ENCODE measurements at places on chromosomes 11 and 22.

DNA sequence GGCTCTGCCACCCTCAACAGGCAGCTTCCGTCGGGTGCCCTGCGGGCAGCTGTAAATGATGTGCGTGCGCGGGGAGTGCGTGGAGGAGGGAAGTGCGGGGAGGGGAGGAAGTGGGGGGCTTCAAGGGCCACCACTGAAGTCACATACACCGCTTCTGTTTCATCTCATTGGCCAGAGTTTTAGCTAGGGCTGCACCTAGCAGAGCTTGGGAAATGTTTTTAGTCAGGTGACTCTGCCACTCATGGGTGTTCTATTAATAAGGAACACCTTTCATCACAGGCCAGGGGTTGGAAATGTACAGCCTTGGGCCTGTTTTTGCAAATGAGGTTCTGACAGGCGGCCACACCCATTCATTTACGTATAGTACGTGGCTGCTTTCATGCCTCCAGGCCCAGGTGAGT lies 14.6 kb downstream of the FAM118A start:
- no peak for DNase-seq
- H3K36me3 ChIP-seq, result peaks cover 53% of the 10 kb centered on the region
- H3K27me3 ChIP-seq, result no peaks in the 10 kb centered on the region
- no peak overlapping the region for H3K27ac ChIP-seq
- peaks cover 9% of the 10 kb centered on the region for H3K4me1 ChIP-seq

- DNase-seq, result no peak
- no peak overlapping the region for H3K27ac ChIP-seq
- no peaks in the 10 kb centered on the region for H3K27me3 ChIP-seq
- H3K4me3 ChIP-seq, result no peak overlapping the region
Observed at GRCh38 chr11:112478806-112479205, 218.1 kb upstream of the PLET1 start.

DNA sequence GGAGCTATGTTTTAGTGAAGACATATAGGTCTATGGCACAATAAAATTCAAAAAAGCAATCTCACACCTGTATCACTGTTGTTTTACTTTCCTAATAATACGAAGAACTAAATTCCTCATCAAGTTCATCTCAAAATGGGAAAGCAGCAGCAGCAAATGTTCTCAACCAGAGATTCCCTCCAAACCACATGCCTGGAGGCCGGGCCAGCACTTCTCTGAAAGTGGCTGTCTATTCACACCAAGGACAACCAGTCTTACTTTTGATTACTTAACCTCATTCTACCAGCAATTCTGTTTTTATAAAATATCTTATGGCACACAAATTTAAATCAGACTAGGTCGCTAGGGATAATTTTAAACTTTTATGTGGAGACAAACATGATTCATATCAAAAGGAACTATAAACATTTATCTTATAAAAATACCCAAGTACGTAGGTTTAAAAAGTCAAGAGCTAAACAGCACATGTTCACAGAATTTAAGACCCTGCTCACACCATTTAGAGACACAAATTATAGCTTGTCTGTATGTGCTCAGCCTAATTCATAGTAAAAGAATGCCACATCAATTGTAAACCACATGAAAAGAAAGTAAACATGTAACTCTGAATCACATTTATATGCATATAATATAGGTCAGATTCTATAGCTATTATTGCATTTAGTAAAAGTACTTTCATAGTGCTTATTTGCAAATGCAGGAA lies 46.1 kb downstream of the RRAS2 start:
- no peaks in the 10 kb centered on the region for H3K27me3 ChIP-seq
- peaks cover 51% of the 10 kb centered on the region for H3K4me1 ChIP-seq
- H3K36me3 ChIP-seq, result no peaks in the 10 kb centered on the region
- no peak for DNase-seq

DNA sequence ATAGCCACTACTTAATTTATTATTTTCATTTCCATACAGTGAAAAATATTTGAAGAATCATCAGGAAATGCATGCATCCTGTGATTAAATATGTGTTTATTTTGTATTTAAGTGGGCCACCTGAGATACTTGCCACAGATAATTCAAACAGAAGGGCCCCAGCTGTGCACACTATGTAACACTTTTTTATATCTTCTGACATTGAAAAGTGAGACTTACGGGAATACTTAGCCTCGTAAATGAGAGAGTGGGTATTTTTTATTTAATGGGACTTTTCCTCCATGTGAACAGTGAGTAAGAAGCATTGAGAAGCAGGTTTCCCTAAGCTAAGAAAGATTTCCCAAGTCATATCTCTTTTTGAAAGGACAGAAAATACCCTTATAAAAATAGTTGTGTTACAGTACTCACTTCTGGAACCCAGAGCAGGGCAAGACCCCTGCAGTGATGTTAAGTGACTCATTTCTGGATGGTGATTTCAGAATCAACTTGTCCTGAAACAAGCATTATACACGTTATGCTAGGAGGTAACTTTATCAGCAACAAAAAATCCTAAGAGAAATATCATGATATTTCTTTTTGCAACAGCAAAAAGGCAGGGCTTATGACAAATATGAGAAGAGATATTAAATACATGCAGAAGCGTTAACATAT lies 478.1 kb upstream of the CHORDC1 start:
- H3K4me3 ChIP-seq, result no peak overlapping the region
- no peaks in the 10 kb centered on the region for H3K36me3 ChIP-seq
- no peaks in the 10 kb centered on the region for H3K4me1 ChIP-seq
- no peaks in the 10 kb centered on the region for H3K27me3 ChIP-seq
- no peak overlapping the region for H3K27ac ChIP-seq
- no peak for DNase-seq

- H3K27ac ChIP-seq, result peak overlapping the region; percentile 99
- DNase-seq, result peak; percentile 62
- peaks cover 63% of the 10 kb centered on the region for H3K4me1 ChIP-seq
- no peaks in the 10 kb centered on the region for H3K36me3 ChIP-seq
- peak overlapping the region; percentile 92 for H3K4me3 ChIP-seq
Observed at GRCh38 chr22:46070215-46070802, 80.0 kb upstream of the PPARA start.

DNA sequence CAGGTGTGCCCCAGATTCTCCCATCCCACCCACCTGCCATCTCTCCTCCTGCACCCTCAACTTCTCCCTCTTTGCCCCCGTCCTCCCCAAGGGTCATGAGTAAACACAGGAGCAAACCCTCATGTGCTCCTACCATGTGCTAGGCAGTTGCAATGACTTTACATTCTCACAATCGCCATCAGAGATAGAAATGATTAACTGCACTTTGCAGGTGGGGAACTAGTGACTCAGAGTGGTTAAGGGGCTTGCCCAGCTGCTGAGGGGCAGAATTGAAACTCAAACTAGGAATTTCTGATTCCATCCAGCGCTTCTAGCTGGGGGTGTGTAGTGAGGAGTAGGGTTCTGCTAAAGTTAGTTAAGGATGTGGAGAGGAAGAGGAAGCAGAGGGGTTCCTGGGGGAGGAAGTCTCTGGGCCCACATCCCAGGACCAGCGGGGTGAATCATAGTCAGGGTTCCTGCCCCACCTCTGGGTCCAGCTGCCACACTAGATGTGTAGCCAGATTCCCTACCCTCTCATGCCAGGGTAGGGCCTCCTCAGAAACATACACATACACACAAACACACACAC lies 16.0 kb upstream of the PRG2 start:
- DNase-seq, result peak; percentile 25
- peaks cover 31% of the 10 kb centered on the region for H3K4me1 ChIP-seq
- H3K27ac ChIP-seq, result no peak overlapping the region
- H3K36me3 ChIP-seq, result no peaks in the 10 kb centered on the region
- no peak overlapping the region for H3K4me3 ChIP-seq
- no peaks in the 10 kb centered on the region for H3K27me3 ChIP-seq

GRCh38 chr11:46369458-46370152 lies 11.9 kb upstream of the MDK start:
- H3K27me3 ChIP-seq, result no peaks in the 10 kb centered on the region
- no peak overlapping the region for H3K4me3 ChIP-seq
- DNase-seq, result no peak
- peaks cover 30% of the 10 kb centered on the region for H3K4me1 ChIP-seq
- no peak overlapping the region for H3K27ac ChIP-seq
- H3K36me3 ChIP-seq, result peaks cover 88% of the 10 kb centered on the region

GRCh38 chr22:33639588-33640254 lies 280.6 kb downstream of the LARGE1 start:
- peak overlapping the region; percentile 35 for H3K27ac ChIP-seq
- H3K4me3 ChIP-seq, result no peak overlapping the region
- no peaks in the 10 kb centered on the region for H3K27me3 ChIP-seq
- no peaks in the 10 kb centered on the region for H3K4me1 ChIP-seq
- DNase-seq, result no peak
- H3K36me3 ChIP-seq, result no peaks in the 10 kb centered on the region

DNA sequence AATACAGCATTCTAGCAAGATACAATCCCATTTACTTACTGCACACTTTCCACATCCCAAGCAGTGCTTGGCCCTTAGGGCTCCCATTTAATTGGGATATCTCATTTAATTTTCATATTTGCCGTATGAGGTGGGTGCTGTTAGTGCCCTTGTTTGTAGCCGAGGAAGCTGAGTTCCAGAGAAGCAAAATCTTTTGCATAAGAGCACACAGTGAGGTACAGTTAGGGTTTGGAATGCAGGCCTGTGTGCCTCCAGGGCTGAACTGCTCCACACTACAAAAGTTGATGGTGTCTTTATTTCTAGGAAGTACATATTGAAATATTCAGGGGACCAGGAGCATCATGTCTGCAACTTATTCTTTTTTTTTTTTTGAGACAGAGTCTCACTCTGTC lies 15.5 kb upstream of the TIMP3 start:
- no peaks in the 10 kb centered on the region for H3K27me3 ChIP-seq
- H3K4me1 ChIP-seq, result peaks cover 12% of the 10 kb centered on the region
- no peak overlapping the region for H3K27ac ChIP-seq
- H3K36me3 ChIP-seq, result no peaks in the 10 kb centered on the region
- no peak for DNase-seq
- H3K4me3 ChIP-seq, result no peak overlapping the region

DNA sequence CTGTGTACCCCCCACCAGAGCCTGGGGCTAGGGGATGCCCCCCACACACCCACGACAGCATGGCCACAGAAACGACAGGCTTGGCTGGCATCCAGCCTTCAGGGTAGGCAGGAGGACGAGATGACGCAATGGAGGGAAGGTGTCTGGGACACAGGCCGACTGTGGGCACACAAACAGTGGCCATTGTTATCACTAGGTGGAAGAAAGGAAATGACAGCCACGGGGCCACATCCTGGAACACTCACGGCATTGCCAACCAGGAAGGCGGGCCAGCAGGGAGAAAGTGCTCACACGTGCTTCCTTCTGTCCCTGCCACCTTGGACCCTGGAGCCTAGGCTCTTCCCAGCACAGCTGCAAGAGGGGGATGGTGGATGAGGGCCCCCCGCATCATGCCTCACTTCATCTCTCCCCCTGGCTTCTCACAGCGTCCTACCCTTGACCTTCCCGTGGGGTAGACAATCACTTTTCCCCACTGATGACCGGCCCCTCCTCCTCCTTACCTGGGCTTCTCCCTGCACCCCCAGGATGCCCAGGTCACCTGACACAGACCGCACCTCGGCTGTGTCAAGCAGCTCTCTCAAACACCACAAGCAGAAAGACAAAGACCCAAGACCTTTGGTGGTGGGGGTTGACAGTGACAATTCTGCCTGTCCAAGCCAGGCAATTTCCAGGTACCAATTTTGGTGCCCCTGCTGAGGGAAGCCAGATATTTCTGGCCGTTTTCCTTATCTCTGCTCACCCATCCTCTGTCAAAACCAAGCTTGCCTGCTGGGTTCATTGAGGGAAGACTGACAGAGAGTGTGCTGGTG lies 8.6 kb downstream of the PLA2G6 start:
- no peak overlapping the region for H3K4me3 ChIP-seq
- peaks cover 68% of the 10 kb centered on the region for H3K4me1 ChIP-seq

DNA sequence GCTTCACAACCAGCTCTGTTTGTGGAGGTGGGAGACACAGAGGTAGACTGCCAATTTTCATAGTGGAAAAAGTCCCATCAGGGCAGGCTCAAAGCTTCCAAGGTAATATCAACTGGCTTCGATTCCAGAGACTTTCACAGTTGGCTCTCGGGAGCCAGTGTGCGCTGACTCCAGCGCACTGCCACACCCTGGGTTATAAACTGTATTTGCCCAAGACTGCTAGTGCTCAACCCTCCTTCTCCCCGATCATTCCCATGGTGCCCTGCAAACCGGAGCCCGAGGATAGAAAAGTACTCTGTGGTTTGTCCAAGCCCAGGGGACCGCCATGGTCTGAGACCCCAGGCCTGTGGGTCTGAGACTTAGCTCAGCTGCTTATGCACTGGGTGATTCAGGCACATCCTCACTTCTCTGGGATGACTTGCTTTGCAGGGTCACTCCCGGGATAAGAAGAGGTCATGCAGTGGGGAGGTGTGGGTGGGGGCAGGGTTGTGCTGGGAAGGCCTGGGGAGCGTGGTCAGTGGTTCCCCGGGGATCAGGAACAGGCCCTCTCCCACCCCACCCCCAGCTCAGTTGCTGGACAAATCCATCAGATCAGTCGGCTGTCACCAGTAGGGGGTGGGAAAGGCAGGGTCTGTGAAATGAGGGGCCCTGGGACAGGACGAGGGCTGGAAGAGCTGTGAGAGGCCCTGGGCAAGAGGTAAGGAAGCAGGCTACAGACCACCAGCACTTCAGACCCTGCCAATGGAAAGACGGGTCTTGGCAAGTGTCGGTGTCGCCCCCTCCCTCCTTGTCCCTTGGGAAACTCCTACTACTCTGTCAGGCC lies 26.7 kb upstream of the PICK1 start:
- peaks cover 30% of the 10 kb centered on the region for H3K4me1 ChIP-seq
- H3K36me3 ChIP-seq, result no peaks in the 10 kb centered on the region
- DNase-seq, result no peak
- no peak overlapping the region for H3K27ac ChIP-seq
- H3K27me3 ChIP-seq, result no peaks in the 10 kb centered on the region
- no peak overlapping the region for H3K4me3 ChIP-seq

GRCh38 chr11:68012843-68013610 lies 2.9 kb downstream of the ALDH3B1 start:
- H3K27ac ChIP-seq, result peak overlapping the region; percentile 95
- DNase-seq, result no peak
- H3K27me3 ChIP-seq, result no peaks in the 10 kb centered on the region
- H3K36me3 ChIP-seq, result no peaks in the 10 kb centered on the region
- peaks cover 25% of the 10 kb centered on the region for H3K4me1 ChIP-seq

DNA sequence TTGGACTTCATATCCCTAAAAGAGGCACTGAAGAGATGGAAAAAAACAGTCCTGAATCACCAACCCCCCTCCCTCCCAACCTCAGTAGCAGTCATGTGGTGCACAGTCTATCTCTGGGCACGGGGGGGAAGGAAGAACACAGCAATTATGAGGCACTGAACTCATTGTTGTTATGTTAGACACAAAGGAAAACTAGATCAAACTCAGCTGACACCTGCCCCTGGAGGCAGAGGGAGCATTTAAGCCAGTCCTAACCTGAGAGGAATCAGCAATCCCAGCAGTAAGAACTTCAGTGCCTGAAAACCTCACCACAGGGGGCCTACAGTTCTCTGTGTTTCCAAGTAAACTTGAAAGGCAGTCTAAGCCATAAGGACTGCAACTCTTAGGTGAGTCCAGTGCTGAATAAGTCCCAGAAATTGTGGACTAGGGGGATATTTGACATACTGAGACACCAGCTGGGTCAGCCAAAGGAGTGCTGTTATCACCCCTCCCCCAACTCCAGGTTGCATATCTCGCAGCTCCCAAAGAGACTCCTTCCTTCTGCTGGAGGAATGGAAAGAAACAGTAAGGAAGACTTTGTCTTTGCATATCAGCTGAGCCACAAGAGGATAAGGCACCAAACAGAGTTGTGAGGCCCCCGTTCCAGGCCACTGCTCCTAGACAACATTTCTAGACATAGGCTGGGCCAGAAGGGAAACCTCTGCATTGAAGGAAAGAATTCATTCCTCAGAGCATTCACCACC lies 72.5 kb downstream of the GLYATL1 start:
- no peak for DNase-seq
- H3K4me1 ChIP-seq, result no peaks in the 10 kb centered on the region
- H3K4me3 ChIP-seq, result no peak overlapping the region
- H3K36me3 ChIP-seq, result no peaks in the 10 kb centered on the region

GRCh38 chr11:85941380-85941973 lies 86.3 kb downstream of the CCDC83 start:
- DNase-seq, result peak; percentile 58
- H3K27me3 ChIP-seq, result no peaks in the 10 kb centered on the region

All from heart right ventricle (tissue), 16 donors.